ENCODE measurements at places on chromosomes 11 and 22.

DNA sequence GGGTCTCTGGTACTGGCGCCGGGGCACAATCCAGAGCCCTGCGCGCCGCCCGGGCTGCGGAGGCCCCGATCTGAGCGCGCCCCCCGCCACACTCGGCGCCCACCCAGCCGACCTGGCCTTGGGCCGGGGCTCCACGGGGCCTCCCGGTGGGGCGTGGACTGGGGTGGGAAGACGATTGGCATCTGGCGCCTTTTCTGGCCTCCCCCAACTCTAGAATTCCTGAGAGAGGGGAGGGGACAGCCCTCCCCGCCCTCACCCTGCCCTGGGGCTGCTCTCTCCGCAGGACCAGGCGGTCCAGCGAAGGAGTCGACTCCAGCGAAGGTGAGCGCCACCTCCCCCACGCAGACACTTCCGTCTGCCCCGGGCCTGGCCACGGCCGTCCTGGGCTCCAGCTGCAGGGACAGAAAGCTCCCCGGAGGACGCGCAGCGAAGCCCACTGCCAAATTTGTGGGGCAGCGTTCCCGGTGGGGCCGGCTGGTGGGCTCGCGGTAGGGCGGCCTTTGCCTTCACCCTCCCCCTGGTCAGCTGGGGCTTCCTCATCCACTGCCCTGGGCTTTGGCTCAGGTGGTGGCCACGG, 593 bp downstream of the SSH3 start:
- no peak for DNase-seq

DNA sequence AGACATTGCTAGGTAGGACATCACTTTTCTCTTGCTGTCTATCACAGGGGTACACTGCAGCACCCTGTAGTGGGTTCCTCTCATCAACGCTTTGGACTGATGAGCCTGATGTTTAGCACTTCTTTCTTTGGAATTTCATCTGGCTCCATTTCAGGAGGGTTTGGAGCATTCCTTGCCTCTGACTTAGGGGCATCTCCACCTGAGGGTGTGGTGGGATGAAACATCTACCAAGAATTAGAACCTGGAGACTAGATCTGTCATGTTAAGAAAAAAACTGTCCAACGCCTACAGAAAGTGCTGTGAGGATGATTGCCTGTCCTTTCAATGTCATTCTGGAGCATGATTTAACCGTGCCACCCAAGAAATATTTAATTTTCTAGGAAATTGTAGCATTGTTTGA, 648.4 kb downstream of the ETS1 start:
- DNase-seq = no peak

DNA sequence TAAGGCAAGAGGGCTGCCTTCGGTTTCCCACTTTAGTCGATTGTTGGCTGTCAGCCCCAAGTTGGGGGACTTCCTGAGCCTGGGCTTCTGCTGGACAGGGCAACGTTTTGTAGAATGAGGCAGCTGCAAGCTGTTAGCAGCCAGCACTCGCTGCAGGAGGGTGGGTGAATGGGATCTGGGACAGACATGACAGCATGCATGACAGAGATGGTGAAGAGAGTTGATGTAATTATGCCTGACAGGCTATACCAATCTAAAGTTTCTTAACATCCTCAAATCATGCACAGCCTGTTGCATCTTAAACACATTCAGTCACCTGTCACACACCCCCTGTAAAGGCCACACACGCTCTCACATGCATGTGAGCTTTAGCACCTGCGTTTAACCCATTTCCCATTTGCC, 49.2 kb downstream of the CWC15 start:
- DNase-seq = no peak

DNA sequence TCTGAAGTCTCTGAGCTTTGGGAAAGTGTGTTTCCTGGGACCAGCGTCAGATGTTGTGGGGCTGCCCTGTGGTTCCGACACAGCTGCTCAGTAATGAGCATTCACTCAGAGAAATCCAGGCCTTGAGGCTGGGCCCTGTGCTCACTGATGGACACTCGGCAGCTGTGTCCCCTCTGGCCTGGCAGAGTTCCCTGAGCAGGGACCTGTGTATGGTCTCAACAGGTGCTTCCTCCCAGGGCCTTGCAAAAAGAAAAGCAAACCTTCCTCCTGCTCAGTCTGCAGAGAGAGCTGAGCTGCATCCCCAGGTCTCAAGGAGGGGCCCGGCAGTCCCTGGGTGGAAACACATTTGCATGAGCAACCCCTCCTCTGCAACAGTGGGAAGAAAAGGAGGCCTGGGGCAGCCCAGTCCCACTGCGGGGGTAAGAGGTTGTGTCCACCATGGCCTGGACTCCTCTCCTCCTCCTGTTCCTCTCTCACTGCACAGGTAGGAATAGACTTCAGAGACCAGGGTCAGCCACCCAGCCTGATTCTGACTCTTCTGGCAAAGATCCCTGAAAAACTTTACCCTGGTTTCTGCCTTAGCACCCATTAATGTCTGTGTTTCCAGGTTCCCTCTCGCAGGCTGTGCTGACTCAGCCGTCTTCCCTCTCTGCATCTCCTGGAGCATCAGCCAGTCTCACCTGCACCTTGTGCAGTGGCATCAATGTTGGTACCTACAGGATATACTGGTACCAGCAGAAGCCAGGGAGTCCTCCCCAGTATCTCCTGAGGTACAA, 131.2 kb downstream of the VPREB1 start:
- DNase-seq = no peak

DNA sequence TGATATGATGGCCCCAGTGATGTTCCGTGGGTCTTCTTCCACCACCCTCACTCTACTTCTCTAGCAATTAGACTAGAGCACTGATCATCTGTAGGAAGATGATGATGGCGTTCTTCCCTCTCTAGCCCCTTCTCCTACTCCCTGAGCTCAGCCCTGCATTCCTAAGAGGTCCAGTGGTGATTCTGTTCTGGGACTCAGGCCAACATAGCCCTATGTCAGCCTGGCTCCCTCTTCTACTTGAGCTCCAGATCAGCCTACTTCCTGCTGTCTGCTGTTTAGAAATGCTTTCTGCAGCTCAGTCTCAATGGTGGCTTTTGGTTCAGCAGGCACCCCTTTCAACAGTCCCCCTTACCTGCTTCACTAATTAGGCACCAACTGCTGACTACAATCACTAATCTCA, 86.1 kb upstream of the ZBED5 start:
- no peak for DNase-seq

- DNase-seq = peak; percentile 34
Observed at GRCh38 chr11:19117760-19118097, 761 bp downstream of the ZDHHC13 start.

DNA sequence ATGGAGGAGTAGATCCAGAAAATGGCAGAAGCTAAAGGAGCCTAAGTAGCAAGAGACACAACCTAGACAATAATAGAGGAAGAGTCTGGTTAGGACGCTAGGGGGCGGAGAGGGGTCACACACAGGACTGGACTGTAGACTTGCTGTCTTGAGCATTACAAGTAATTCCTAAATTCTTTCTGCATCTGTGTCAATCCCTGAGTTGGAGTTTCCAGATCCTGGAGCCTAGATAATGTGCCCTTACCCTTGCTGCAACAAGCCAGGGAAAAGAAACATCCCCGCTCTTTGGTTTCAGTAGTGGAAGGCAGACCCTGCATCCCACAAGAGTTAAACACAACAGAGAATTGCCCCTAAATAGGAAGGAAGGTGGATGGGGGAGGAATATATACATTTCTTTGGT, 14.9 kb upstream of the CCDC73 start:
- DNase-seq = peak; percentile 79

- DNase-seq = no peak
Observed at GRCh38 chr11:77191429-77191822, 63.4 kb downstream of the MYO7A start.

DNA sequence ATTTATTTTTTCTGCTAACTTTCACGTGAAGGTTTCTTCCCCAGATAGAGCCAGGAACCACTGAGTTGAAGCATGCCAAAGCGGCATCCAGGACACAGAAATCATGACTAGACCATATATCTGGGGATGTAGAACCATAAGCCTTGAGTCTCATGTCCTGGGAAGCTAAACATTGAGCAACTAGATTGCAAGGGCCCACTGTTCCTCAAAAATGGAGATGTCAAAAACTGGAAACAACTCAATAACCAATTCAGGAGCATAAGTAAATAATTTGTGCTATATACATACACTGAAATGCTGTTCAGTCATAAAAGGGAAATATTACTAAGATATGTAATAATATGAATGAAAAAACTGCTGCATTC, 29.0 kb upstream of the CARD16 start:
- DNase-seq = no peak

DNA sequence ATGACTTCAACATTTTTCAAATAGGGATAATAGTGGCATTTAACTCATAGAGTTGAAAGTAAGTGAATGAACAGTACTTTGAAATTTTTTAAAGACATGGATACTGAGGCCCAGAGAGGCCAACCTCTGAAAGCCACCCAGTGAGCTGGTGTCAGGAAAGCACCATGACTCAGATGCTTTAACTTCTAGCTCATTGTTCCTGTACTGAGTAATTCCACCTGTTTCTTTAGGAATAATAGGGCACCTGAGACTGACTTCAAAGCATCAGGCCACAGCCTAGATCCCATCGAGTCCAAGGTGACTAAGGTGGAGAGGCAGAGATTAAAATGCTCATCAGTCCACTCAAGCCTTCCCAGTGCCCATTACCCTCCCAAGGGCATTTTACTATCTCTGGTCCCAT, 491.8 kb upstream of the TENM4 start:
- DNase-seq = peak; percentile 32

DNA sequence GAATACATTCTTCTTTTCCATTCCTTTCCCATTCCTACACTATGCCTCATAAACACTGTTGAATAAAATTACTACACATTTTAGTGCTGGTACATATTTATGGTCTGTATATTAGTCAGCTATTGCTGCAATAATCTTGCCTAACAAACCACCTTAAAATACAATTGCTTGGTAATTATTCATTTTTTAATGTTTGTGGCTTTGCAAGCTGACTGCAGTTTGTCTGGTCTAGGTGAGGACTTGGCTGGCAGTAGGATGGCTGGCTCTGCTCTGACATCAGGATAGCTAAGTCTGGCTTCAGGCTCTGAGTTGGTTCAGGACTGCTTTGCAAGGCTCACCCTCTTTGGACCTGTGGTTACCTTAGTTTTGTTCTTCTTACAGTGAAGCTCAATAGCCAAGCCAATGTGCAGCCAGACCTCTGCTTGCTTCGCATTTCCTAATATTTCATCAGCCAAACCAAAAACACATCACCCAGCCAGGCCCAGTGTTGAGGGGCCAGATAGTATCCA, 913.4 kb upstream of the RAG2 start:
- DNase-seq = peak; percentile 93

- DNase-seq = no peak
Observed at GRCh38 chr11:35170503-35170902, 31.5 kb downstream of the CD44 start.

DNA sequence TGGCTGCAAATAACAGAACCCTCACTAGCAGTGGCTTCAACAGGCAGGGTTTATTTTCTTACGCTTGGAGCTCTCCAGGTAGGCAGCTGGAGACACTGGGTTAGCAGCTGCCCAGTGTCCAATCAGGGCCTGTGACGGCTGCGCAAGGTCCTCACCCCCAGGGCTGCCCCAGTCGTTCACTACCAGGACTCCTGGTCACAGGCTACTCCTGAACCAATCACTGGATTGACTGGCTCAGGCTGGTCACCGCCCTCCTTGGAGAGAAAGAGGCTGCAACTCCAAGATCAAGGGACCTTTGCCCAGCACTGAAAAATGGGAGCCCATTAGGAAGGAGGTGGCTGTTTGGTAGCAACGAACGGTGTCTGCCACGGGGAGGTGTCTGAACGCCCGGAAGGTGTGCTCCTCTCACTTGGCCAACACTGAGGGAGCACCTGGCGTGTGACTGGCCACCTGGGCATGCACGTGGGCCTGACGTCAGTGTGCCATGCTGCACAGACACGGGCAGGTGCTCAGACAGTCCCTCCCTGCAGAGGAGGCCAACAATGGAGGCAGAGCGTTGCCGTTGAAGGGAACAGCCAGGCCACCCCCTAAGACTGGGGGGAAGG, 5.1 kb downstream of the ARSA start:
- no peak for DNase-seq

DNA sequence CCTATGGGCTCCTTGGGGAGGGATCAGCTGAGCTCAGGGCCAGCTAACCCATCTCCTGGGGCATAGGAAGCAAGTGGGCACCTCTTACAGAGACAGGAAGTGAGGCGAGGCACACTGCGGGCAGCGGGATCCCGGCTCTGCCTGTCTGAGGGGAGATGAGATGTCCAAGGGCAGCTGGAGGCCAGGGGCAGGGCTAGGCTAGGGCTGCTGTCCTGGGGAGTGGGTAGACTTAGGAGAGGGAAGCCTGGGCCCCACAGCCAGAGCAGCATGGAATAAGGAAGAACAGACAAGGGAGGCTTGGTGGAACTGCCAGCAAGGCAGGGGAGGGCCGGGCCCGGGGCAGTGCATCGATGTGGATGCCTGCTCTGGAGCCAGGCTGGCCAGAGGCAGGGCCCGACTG, 76.3 kb downstream of the MORC2 start:
- DNase-seq = no peak

GRCh38 chr22:43088627-43088983, 586 bp downstream of the TTLL1 start:
- no peak for DNase-seq

- no peak for DNase-seq
Observed at GRCh38 chr11:129722529-129722928, 93.1 kb upstream of the TMEM45B start.

DNA sequence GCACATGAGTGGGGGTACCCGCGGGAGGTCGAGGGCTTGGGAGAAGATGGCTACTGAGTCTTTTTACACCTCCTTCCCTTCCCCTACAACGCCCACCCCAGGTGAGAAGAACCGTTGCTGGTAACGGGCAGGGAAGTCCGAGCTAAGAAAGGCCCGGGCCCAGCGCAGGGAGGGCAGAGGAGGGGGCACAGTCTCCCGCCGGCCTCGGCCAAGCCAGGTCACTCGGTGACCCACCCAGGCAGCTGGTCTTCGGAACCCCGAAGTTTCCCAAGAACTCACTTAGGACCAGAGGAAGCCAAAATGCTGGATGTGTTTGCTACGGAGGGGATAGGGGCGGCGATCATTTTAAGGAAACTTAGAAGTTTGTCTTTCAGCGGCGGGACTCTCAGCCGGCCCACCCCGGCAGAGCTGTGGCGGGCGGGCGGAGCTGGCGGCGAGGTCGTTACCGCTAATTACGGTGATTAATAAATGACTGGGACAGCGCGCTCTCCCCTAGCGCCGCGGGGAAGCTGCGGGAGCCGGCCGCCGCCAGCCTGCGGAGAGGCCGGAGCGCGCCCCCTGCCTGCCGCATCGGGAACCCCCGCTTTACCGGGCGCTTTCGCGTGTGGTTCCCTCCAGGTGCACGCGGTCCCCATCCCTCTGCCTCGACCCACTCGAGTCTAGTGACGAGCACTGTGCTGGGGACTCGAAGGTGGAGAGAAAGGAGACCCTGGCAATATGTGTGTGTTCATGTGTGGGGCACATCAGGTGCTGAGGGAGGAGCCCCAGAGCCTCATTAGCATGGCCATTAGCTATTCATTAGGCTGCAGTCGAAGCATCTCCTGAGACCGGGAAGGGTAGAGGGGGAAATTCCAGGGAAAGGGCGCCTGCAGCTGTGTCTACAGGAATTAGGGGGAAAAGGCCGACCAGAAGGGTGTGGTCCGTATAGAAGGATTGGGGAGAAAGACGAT, 945 bp downstream of the ROBO3 start:
- no peak for DNase-seq

- no peak for DNase-seq
Observed at GRCh38 chr11:126734752-126735151, 265.8 kb downstream of the KIRREL3 start.
